ENCODE measurements at places on chromosomes 7 and 10.

DNA sequence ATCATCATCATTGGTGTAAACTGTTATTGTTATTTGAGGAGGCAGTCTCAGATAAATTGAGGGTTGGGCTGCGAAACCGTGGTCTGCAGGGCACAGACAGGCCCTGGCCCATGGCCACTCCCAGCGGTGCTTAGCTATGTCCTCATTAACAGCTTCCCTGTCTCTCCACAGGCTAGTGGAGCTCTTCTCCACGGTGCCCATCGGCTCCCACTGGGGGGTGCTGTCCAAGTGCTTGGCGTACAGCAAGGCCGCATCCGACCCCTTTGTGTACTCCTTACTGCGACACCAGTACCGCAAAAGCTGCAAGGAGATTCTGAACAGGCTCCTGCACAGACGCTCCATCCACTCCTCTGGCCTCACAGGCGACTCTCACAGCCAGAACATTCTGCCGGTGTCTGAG lies 21.6 kb downstream of the GPR26 start:
- no peak for DNase-seq

DNA sequence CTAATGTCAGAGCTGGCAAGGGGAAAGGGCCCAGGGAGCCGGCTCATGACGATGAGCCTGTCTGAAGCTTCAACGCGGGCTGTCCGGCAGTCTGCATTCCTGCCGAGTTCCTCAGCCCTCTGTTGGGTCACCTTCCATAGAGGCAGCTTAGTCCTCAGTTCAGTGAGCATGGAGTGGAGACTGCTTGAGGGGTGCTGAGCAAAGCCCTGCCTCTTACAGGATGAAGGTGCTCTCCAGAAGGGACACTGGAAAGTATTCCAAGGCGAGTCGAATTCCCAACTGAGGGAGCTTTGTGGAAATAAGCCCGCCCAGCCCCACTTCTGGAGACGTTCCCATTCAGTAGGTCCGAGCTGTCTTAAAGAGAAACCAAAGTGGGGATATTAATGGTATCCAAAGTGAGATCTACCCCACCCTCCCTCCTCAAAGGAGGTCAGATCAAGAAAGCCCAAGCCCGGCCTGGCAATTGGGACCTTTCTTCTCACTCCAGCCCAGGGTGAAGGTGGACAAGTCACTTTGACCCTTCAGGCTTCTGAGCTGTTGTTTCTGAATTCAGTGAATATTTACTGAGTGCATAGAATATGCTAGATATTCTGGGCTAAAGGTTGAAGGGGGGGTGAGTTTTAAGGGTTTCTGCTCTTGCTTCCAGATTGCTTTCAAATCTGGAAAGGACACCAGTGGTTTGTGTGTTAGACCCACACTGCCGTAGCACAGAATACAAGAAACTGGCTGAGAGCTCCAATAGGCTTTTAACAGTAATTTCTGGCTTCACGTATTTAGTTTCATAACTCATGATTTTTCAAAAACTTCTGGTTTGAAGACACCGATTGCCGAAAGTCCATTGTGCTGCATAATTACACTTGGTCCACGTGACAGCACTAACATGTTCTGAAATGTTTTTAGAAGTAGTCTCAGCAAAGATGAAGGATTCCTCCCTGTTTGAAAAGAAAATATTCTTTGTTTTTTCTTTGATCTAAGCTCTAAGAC lies 3.5 kb downstream of the EGFR start:
- DNase-seq: no peak

DNA sequence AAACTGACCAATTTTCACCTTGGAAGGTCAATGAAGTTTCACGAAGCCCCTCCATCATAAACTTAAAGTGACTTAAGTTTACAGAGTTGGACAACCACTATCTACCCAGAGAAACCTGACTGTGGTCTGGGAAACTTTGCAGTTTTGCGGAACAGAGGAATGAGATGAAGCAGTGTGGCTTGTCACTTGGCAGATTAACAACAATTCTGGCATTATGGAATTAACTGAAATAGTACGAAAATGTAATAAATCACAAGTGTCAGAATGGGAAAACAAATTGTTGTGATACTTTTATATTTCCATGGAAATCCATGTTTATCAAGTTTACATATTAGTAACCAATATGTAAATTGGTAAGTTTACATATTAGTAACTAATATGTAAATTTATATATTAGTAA lies 4.9 kb downstream of the KMT2C start:
- DNase-seq: no peak

DNA sequence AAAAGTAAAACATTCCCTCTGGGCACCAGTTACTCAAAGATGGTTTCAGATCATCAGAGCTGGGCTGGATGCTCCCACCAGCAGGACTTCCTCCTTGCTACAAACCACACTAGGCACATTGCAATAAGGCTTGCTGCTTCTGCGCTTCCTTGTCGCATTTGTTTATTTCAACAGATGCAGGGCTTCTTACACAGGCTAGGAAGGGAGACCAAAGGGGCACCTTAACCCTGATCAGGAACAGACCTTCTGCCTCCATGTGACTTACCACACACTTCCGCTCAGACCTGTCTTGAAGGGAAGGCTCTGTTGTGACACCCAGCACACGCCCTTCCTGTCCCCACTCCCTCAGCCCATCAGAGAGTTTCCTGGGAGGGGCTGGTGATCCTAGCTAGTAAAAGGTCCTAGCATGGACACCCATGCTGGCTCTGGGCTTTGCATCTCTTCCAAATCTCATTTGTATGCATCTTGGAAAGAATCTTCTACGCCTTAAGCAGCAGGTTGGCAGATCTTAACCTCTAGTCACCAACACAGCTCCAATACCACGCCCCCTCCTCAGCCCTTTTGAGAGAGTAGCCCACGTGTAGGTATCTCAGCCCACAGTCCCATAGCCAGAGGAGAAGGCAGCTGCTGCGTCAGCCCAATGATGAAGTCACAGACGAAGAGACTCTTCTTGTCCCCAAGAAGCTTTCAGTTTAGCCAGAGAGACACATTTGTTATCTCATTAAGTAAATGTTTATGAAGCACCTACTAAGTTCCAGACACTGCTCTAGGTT lies 47.1 kb upstream of the SVIL start:
- DNase-seq: peak; percentile 98

- DNase-seq: peak; percentile 61
Measured at GRCh38 chr10:132497063-132497680, 40.4 kb upstream of the INPP5A start.

GRCh38 chr10:109275960-109276359 lies 647.4 kb downstream of the XPNPEP1 start:
- no peak for DNase-seq

GRCh38 chr7:128673571-128673970 lies 1.5 kb downstream of the GARIN1A start:
- no peak for DNase-seq

- peak; percentile 67 for DNase-seq
Measured at GRCh38 chr10:50431133-50431532, 179.8 kb upstream of the ASAH2 start.

GRCh38 chr10:67770537-67770936 lies 67.5 kb downstream of the DNAJC12 start:
- peak; percentile 96 for DNase-seq

DNA sequence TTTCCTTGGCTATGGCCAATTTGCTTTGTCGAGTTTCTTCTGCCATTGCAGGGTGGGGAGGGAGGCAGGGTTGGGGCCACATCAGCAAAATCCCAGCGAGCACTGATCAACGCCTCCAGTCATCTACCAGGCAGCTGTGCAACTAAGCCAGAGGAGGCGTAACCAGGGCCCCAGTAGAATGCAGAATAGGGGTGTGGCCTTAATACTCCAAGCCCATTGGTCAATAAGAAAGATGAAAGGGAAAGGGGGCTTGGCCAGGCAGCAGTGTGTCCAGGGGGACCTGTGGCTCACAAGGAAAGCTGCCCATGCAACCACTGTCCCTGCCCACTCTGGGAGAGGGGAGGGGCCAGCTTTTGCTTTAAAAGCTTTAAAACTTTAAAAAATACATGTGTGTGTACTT lies 21.5 kb upstream of the GGCT start:
- no peak for DNase-seq

- DNase-seq: peak; percentile 38
Measured at GRCh38 chr10:18368273-18368672, 228.0 kb downstream of the CACNB2 start.

DNA sequence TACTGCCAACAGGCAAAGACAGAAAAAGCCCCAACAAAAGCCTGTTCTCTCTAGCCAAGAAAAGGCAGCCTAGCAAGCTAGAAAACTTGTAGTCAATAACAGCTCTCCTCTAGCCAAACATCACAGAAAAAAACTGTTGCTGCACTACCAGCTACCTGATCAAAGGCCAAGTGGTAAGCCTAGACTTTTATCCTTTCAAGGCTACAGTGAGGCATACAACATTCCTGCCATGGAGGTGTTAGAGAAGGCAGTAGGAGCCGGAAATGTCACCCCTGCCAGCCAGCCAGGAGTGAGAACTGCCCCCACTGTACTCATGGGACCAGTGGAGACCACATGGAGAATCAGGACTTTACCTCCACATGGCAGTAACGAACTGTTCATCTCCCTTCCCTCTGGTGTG lies 31.2 kb downstream of the CCDC126 start:
- no peak for DNase-seq

GRCh38 chr7:158353606-158354570 lies 233.7 kb downstream of the PTPRN2 start:
- DNase-seq: peak; percentile 14

DNA sequence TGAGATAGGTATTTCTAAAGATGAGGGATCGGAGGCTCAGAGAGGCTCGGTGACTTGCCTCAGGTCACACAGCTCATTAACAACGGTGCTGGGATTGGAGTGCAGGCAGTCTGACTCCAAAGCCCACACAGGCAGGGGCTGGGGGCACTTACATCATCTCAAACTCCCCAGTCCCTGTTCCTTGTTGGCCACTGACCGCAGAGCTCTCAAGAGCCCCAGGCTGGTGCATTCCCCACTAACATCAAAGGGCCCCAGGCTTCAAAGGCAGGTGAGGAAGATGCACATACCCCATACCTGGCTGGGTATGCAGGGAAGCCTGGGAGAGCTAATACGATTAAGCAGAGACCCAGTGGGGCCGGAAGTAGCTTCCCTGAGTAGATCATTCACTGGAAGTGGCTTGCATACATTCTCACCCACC lies 13.7 kb upstream of the NODAL start:
- no peak for DNase-seq

- no peak for DNase-seq
Measured at GRCh38 chr10:34699904-34700517, 115.1 kb downstream of the PARD3 start.

GRCh38 chr7:4747013-4747412 lies 28.4 kb upstream of the AP5Z1 start:
- DNase-seq: no peak

DNA sequence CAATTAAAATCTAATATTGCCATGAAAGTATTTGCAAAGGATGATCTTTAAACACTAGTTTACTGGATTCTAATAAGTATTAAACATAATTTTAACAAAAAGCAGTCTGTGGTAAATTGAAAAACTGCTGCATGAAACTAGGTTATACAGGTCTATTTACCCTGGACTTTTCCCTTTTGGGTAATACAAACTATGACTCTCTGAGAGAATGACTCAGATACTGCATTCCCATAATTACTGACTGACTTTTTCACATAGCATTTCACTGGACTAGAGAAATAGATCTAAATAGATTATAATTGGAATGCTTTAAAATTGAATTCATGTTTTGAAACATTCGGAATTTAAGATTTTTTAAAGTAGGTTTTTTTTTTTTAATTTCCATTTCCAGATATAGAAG lies 395.7 kb downstream of the THSD7A start:
- DNase-seq: no peak

- DNase-seq: no peak
Measured at GRCh38 chr7:133303931-133304330, 51.1 kb downstream of the EXOC4 start.

Measured in MV-4-11 (cell line).